ENCODE measurements at places on chromosomes 1 and 21.
A peak's percentile ranks its signal among the peaks of the same experiment; 100 is the strongest.

DNA sequence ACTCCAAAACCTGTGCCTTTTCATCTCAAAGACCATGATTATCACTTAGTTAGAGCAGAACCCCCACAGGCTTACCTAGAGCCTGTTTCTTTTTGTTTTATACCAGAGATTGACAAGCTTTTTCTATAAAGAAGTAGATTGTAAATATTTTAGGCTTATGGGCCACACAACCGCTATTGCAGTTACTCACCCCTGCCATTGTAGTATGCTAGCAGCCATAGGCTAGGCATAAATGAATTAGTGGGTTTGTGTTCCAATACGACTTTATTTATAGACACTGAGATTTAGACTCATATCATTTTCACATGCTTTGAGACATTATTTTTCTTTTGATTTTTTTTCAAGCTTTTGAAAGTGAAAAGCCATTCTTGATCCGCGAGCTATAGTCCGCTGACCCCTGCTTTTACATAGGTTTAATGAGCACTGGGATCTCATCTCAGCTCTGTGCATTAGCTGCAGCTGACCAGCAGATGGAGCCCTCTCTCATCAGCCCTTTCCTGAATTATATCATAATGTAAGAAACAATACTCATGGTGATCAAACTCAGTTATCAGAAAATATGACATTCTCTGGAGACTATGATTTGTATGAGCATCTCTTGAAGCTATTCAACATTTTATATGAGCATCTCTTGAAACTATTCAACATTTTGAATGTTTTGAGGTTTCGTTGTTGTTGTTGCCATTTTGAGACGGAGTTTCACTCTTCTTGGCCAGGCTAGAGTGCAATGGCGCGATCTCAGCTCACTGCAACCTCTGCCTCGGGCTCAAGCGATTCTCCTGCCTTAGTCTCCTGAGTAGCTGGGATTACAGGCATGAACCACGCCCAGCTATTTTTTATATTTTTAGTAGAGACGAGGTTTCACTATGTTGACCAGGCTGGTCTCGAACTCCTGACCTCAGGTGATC, 111.9 kb upstream of the L1TD1 start:
- DNase-seq = no peak

DNA sequence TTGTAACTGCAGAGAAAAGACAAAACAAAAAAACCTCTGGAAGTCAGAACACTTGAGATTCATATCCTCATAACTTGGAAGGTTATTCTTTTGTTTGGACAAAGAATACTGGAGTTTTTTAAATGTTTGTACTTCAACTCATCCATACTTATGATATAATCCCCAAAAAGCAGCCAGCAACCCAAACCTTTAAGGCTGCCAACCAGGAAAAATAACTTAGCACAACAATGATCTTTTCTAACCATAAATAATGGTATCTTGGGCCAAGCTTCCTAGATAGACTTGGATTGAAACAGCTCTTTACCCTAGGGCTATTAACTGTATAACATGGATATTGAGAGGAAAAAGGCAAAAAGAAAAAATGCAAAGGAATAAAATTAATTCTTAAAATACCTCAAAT, 335.1 kb downstream of the LTN1 start:
- no peak for DNase-seq

DNA sequence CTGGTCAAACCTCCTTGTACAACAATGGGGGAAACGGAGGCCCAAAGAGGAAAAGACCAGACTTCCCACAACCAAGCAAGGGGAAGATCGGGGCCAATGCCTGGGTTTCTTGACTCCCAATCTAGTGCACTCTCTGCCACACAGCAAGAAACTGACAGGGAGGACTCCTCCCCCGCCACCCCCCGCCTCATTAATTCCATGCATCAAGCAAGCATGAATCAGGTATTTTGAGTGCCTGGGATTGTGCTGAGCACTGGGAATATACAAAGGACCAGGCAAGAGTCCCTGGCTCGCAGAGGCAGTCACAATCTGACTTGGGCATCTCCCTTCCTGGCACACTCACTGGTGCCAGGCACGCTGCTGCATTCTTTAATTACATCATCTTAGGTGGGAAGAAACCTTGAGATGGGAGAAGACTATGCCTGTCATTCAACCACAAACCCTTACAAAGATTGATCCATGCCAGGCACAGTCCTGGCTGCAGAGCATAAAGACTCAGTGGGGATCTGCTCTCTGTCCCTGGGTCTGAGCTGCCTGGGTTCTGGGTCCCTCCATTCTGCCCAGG, 4.4 kb upstream of the KCNC4 start:
- DNase-seq = no peak

GRCh38 chr21:34949499-34949898, 99.6 kb downstream of the RUNX1 start:
- DNase-seq = no peak

GRCh38 chr21:39009587-39010225, 173.5 kb downstream of the PSMG1 start:
- DNase-seq = peak; percentile 10
